ENCODE measurements at places on chromosomes 3 and 15.

DNA sequence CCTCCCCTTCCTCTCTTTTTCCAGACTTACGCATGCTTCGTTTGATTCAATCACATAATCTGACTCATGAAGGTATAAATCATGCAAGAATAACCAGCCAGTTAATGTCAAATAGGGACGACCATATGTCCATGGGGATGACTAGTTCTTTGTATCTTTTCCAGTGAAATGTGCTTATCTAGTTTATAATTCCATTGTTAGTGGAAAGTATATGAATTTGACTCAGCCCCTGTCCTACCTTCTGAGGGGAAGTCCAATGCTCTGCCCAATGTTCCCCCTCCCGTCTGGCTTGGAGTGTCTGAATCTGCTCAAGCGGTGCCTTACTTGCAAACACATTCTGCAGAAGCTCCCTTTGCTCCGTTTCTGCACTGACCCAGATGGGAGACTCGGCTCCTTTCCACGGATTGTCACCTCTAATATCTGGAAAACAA lies 55.0 kb upstream of the EPHB3 start:
- DNase-seq: no peak

- peak; percentile 42 for DNase-seq
Measured at GRCh38 chr3:186307594-186308221, 54.3 kb downstream of the DGKG start.

DNA sequence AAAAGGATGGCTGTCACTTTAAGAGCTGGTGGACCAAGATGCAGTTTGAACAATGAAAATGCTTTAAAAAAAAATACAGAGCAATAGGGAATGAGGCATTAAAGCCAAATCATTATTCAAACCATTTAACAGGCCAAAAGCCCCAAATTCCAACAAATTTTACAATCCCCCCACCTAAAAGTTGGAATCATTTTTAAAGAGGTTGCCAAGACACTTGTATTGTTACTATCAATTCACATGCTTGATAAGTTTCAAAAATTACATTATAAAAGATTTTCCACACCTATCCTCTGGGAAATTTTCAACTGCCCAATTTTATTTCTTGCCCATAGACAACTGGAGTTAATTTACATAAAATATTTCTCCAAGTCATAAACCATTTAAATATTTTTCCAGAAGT lies 192.3 kb upstream of the ARHGEF26 start:
- no peak for DNase-seq

- DNase-seq: no peak
Measured at GRCh38 chr3:157319672-157320071, 117.0 kb upstream of the PTX3 start.

DNA sequence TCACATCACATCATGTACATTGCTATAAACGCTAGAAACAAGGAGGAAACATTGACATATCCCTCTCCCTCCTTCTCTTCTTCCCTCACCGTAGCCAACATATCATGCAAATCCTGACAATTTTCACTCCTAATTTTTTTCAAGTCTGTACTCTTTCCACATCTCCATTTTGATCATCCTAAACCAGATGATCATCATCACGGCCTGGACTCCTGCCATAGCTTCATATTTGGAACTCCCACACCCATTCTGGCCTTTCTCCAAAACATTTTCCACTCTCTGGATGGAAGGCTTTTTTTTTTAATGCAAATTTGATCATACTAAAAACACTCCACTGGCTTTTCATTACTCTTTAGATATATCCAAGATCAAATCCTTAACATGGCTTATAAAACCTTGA lies 248.0 kb upstream of the CNTN3 start:
- no peak for DNase-seq

DNA sequence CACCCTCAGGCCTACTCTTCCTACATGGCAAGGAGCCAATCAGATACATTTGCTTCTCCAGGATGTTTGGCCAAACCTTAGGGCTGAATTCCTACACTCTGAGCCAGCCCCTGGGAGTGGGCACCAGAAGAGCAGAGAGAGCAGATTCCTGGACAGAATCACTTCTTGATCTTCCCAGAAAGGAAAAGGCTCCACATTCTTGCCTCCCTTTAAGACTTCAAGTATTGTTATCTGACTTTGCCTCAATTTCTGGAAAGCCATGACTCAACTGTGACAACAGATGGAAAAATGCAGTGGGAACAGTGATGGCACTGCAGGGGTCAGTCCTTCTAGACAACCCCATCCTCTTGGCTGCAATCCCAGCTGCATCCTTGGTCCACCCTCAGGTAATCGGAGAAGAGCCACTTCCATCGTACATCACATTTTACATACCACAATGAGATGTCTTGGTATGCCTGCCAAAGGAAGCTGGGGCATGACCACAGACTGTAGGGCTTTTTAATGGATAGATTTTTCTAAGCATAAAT lies 21.0 kb downstream of the SLCO2A1 start:
- DNase-seq: peak; percentile 83

Data from ACHN (cell line).